ENCODE measurements at places on chromosomes 5 and 9.

DNA sequence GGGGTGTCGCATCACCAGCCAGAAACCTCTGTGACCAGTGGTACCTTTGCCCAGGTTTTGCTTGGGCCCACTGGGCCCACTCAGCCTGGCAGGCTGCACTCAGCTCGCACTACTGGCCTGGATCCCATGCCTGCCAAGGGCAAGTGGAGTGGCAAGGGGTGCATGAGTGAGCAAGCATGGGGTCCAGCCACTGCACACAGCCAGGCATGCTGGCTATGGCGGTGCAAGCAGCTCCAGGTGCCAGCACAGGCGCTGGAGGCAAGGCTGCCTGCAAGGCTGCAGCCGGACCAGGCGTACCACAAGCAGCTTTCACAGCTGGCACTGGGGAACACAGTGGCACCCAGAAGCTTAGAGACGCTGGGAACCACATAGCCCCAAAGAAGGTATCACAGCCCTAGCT is 80.1 kb downstream of the NLN start:
- no peak for DNase-seq

DNA sequence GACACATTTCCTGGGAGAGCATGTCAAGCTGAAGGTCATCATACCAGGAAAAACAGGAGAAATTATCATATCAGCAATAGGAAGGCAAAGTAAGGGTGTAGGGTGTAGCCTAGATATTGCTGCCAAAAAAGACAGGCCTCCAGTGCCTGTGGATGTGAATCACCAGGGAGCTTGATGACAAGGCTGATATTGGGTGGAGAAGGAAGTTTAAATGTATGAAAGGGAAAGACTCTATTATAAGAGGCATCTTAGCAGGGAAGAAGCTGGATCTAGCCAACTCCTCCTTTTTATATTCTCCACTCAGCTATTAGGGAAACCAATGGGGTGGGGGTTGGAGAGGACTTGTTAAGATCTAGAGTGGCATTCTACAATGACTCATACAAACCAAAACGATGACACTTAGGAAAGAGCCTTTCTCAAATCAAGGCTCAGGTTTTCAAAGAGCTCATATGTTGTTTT is 13.4 kb upstream of the TXNDC8 start:
- no peak for DNase-seq

DNA sequence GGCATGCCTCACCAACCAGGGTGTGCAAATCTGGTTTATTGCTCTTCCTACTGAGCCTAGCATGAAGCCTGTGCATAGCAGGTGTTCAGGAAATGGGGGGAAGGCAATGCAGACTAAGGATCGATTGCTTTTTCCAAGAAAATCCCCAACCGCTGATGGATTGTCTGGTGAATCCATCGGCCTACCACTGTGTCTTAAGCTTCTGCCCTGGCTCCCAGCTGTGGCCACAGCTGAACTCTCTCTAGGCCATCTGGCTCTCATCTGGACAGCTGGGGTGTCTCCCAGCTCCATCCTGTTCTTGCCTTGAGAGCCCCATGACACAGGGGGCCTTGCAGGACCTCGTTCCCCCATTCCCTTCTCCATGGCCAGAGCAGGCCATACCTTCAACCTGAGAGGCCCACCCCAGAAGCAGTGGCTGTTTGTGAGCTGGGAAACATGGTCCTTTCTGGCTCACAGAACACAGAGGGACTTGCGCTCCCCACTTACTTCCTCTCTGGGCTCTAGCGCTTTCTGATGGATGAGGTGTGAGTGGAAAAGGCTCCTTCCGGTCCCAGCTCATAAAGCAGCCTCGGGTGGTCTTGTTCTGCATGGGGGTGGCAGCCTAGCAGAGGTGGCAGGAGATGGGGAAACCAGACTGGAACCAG is 41.8 kb downstream of the COL27A1 start:
- DNase-seq, result no peak

- no peak for DNase-seq
Observed at GRCh38 chr9:126173401-126173800, 153.2 kb upstream of the MVB12B start.

DNA sequence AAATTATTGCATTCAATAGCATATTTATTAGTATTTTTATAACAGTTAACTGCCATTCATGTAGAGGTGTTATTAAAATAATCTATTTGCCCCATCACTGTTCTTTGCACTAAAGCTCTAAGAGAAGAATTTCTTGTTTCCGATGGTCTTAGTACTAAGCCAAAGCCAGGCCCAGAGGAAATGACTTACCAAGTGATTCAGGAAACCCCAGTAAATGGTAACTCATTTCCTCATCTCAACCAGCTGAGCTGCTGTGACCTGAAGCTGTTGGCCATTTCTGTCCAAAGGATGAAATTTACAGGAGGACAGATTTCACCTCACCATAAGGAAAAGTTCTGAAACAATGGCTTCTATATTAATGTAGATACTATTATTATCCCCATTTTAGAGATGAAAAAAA is 117.0 kb downstream of the PIK3R1 start:
- DNase-seq, result no peak

DNA sequence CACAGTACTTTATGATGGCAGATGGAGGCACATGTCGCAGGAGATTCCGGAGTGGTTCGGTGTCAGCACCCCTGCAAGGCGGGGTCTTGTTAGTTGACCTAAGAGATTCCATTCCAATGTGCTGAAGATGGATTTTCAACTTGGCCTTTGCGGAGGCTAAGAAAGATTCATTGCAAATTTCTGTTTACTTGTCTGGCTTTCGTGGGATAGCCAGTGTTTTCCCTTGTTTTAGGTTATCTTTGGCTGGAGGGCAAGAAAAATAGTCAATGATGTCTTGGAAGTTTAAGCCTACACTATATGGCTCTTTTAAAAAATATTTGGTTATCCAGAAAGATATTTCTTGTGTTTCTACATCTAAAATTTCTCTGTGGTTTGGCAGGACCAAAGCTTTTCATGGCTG is 123.6 kb upstream of the PTCH1 start:
- DNase-seq, result no peak

- DNase-seq, result no peak
Observed at GRCh38 chr5:152676196-152676595, 271.1 kb upstream of the NMUR2 start.

Data from activated CD4-positive, alpha-beta T cell treated with anti-CD3 and anti-CD28 coated beads, Interleukin-2, amount 50 U/mL, for 1 hour (primary cell).